ENCODE measurements at places on chromosomes 13 and 19.

GRCh38 chr19:1259206-1259875 is 9.8 kb upstream of the CIRBP start:
- DNase-seq = no peak

DNA sequence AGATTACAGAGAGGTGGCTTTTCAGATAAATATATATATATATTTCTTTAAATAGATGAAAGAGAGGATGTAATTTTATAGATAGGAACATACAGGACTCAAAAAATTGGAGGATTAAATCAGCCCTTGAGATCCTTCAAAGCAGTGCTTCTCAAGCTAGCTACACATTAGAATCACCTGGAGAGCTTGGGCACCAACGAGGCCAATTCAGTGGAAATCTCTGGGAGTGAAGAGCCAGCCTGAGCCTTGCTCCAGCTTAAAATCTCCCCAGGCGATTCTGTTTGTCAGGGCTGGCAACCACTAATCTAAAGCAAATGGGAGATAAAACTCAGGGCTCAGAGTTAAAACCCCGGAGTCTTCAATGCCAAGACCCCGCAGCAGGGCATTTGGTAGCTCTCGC is 15.0 kb upstream of the CLN5 start:
- no peak for DNase-seq

DNA sequence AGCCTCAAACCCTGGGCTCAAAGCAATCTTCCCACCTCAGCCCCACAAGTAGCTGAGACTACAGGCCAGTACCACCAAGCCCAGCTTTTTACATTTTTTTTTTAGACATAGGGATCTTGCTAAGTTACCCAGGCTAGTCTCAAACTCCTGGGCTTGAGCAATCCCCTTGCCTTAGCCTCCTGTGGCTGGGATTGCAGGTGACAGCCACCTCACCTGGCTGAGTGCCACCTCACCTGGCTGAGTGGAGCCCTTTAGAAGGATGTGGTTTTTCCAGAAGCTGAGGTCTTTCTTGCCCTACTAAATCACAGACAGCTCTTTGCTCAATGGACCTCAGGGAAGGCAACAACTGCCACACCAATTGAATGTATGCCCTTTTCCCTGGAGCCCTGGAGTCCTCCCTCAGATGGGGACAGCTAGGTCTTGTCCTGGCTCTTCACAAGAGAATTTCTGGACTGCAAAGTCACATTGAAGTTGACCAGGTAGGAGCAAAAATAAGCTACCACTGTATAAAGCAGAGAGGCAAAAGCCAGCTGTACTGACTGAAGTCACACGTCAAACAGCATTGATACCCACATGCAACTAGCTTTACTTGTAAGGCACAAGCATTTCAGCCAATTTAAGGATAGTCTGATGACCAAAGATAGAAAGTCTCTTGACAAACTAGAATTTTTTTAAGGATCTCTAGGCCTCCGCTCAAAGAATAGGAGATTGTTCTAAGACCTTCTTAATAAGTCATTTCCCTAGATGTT is 14.0 kb downstream of the PDX1 start:
- DNase-seq = no peak

DNA sequence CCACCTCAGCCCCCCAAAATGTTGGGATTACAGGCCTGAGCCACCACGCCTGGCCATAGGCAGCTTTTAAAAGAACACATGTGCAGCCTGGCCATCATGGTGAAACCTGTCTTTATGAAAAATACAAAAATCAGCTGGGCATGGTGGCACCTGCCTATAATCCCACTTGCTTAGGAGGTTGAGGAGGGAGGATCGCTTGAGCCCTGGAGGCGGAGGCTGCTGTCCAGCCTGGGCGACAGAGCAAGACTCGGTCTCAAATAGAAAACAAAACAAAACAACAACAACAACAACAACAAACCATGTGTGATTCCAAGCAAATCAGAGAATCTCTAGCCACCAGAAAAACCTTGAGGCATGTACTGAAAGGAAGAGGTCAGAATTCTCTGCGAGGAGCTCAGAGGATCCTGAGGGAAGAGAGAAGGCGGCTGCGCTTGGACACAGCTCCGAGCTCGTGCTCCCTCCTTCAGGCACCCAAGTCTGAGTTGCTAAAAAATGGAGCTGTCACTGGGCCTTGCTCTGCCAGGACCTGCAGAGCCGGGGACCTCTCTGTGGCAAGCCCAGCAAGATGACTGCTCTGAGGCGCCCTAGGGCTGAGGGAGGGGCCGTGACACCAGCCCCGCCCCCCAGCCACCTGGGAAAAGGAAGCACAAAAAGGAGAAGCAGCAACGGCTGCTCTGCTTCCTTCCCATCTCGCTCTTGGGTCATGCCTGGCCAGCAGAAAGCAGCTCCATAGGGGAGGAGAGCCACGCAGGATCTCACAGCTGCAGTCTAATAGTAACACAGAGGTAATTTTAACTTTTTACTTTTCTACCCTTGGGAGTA is at the start of gene ARL11:
Gene ARL11 (plus strand): TSS at position 677 of the 822 bp plus-strand sequence. CDS start 1,941 bp downstream, outside the sequence.
- no peak for DNase-seq

DNA sequence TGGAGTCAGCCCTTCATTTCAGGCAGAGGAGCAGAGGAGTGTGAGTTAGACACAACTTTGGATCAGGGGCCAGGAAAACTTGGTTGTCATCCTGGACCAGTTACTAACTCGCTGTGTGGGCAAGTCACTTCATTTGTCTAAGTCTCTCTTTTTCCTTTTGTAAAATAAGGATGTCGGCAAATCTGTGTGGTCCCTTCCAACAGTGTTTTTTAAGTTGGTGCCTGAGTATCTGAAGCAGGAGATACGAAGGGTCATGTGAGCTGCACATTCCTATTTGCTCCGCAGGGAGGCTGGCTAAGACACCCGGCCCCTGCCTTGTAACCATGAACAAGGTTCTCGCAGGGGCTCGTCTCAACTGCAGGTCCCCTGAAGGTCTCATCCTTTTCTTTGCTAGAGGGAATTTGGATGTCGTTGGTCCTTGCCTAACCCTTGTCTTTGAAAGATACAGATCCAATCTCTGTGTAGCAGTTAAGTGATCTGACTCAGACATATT is 64.3 kb downstream of the LRCH1 start:
- no peak for DNase-seq

GRCh38 chr19:19409205-19409604 is 3.7 kb downstream of the GATAD2A start:
- DNase-seq = no peak

DNA sequence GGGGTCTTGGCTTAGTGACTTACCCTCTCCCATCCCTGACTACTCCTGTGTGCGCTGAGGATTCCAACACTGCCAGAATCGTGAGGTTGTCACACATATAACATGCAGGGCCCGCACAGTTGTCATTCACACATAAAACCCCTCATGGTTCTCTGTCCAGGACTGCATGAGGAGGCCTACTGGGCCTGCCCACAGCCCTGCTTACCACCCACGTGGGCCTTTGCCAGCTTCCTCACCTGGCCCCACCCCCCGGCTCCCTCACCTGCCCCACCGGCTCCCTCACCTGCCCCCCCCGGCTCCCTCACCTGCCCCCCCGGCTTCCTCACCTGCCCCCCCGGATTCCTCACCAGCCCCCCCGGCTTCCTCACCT is 197.2 kb downstream of the TEX29 start:
- DNase-seq = no peak

DNA sequence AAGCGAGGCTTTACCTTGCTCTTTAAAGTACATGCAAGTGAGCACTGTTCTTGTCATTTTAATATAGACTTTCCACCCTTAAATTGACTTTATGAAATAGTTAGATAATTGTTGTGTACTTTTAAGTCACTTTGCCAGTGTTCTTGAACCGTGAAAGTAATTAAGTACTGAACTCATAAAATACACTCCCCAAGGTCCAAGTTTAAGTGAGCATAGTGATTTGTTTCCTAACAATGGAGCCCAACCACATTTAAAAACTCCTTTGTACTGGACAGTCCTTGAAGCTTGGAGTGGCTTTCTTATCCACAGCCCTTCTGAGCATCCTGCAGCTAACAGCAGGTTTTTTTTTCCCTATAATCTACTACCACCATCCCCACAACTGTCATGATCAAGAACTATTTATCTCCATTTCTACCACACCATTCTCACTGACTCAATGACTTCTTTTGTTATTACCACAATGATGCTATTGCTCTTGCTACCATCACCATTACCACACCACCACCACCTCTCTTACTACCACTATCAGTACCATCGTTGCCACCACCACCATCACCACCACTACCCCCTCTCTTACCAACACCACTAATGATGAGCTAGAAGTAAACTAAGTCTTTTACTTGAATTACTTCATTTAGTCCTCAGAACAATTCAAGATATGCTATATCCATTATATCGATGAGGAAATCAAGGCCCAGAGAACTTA is 452.6 kb downstream of the DIAPH3 start:
- no peak for DNase-seq

- DNase-seq = no peak
These were observed 354.8 kb downstream of the HS6ST3 start for GRCh38 chr13:96444676-96445075.

- DNase-seq = no peak
These were observed 2.3 kb upstream of the GPR12 start for GRCh38 chr13:26762745-26763345.

DNA sequence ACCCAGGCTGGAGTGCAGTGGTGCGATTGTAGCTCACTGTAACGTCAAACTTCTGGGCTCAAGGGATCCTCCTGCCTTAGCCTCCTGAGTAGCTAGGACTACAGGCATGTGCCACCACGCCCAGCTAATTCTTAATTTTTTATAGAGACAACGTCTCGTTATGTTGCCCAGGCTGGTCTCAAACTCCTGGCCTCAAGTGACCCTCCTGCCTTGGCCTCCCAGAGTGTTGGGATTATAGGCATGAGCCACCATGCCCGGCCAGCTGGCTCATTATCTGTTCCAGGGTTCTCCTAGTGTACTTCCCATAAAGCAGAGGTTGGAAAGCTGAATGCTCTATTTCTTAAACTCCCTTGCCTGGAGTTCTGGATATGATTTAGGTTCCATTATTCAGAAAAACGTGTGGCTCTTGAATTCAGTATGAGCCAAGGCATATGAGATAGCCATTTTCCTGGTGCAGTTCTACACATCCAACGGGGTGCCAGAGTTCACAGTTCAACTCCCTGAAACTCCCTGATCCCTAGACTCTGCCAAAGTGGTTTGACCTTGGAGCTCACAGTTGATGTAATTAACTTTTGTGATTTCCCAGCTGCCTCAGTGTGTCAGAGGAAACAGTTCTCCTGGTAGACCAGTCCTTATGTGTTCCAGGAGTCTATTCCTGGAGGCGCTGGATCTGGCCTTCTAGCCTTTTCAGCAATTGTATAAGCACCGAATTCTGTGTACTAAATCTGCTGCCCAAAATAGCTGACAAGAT is 21.6 kb downstream of the GPR183 start:
- no peak for DNase-seq

- DNase-seq = no peak
These were observed 23.6 kb downstream of the AP3D1 start for GRCh38 chr19:2127758-2128157.

GRCh38 chr19:30882411-30883005 is 466.7 kb downstream of the TSHZ3 start:
- no peak for DNase-seq

DNA sequence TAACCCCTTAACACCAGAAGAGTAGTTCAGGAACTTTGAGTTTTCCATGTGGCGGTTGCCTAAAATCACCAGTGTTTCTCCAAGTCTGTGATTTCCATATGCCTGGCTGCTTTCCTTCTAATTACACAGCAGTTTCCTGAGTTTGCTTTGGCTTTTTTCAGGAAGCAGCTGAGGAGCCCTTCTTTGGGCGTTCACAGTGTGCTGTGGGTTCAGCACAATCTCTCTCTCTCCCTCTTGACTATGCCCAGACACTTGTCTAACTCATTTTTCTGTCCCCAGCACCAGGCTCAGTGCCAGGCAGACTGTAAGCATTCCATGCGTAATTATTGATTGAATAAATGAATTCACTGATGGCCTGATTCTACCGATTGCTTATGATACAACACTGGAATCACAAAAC is 19.7 kb downstream of the SCEL start:
- DNase-seq = no peak

GRCh38 chr13:33541456-33541855 is 255.9 kb upstream of the STARD13 start:
- no peak for DNase-seq

DNA sequence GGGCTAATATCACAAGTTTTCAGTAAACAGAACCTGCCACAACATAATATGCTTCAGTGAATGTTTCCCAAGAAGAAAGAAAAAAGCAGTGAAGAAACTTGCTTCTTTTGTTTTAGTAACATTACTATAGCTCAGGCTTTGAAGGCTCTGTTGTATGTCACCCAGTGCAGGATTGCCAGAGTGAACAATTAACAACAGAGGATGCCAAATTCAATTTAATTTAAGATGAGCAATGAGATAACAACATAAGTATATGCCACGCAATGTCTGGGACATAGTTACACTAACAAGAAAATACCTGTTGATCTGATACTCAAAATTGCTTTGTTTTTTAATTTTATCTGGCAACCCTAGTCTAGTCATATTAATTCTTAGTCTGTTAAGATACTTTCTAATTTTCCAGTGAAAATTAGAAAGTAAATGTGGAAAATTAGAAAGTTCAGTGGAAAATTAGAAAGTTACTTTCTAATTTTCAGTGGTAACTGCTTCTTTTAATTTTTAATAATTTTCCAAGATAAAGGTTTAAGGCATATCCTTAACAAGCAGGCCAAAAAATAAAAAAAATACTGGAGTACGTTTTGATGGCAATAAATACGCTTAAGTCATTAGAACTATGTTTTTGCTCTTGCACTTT is 336.3 kb downstream of the SLITRK6 start:
- no peak for DNase-seq

DNA sequence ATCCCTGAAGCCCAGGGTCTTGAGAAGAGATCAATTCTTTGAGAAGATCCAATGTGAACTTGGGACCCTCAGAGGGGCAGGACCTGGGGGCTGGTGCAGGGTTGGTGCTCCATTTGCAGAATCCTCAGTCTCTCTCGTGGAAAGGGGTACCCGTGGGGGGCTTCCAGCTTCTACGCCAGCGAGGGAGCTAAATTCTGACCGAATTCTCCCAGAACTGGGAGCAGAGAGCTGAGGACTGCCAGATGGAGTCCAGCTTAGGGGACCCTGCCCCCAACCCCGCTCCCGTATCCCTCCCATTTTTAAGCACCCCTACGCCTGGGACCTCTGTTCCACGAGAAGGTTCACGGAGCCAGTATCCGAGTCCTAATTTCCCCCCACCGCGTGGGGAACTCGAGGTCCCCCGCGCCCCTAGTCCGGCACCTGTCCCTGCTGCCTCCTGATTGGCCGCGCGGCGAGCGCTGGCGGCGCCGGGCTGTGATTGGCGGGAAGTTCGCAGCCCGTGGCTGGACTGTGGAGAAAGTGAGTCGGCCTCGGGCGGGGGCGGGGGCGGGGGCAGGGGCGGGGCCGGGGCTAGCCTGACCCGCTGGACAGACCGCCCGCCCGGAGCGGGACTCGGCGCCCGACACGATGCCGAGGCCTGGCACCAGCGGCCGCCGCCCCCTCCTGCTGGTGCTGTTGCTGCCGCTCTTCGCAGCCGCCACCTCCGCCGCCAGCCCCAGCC is 4.4 kb upstream of the LTBP4 start:
- peak; percentile 30 for DNase-seq

- DNase-seq = no peak
These were observed 16.1 kb upstream of the MTIF3 start for GRCh38 chr13:27466513-27466912.
